CD4-positive, alpha-beta memory T cell (primary cell): ENCODE measurements at places on chromosomes 13 and 19.

- no peak overlapping the region for H3K4me3 ChIP-seq
- H3K36me3 ChIP-seq: no peaks in the 10 kb centered on the region
- H3K27me3 ChIP-seq: no peaks in the 10 kb centered on the region
- H3K27ac ChIP-seq: no peak overlapping the region
These were observed 99.2 kb upstream of the KLF5 start for GRCh38 chr13:72959643-72960042.

DNA sequence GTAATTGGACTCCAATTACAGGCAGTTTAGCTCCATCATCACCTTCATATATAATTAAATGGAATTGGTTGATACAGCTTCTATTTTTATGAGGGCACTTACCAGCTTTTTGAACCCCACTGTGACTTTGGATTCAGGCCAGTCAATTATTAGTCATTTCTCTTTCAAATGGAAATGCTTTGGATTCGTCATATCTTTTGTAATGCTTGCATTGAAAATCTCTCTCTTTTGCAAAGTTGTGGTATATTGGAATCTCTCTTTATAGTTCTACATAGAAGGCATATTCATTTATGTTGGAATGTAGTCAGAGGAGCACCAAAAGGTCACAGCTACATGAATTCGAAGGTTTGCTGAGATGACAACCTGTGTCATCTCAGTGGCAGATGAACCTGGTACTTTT, 1074.3 kb upstream of the SLC10A2 start:
- H3K4me3 ChIP-seq: no peak overlapping the region
- no peaks in the 10 kb centered on the region for H3K4me1 ChIP-seq
- no peaks in the 10 kb centered on the region for H3K36me3 ChIP-seq
- H3K27me3 ChIP-seq: no peaks in the 10 kb centered on the region
- no peak for DNase-seq

- no peak overlapping the region for H3K4me3 ChIP-seq
- no peaks in the 10 kb centered on the region for H3K4me1 ChIP-seq
- no peak for DNase-seq
- H3K27me3 ChIP-seq: no peaks in the 10 kb centered on the region
- H3K27ac ChIP-seq: no peak overlapping the region
These were observed 77.6 kb upstream of the IPO5 start for GRCh38 chr13:97875911-97876310.

DNA sequence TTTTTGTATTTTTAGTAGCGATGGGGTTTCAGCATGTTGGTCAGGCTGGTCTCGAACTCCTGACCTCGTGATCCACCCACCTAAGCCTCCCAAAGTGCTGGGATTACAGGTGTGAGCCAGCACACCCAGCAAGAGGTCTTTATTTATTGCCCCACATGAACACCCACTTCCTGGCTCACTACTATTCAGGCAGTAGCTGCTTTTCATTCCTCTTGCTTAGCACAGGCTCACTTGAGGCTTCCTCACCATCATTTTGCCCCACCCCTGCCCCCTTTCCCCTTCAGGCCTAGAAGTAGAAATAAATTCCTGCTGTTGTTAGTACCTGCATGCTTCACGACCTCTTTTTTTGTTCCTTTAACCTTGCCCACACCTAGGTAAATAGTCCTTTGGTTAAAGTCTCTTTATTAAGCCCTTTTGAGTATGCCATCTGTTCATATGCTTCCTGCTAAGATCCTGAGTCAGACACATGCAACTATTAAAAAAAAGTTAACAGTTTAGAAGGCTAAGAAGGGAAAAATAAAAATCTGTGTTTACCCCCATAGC, 33.5 kb upstream of the ITM2B start:
- no peak overlapping the region for H3K4me3 ChIP-seq
- no peaks in the 10 kb centered on the region for H3K36me3 ChIP-seq
- no peak for DNase-seq
- no peak overlapping the region for H3K27ac ChIP-seq

DNA sequence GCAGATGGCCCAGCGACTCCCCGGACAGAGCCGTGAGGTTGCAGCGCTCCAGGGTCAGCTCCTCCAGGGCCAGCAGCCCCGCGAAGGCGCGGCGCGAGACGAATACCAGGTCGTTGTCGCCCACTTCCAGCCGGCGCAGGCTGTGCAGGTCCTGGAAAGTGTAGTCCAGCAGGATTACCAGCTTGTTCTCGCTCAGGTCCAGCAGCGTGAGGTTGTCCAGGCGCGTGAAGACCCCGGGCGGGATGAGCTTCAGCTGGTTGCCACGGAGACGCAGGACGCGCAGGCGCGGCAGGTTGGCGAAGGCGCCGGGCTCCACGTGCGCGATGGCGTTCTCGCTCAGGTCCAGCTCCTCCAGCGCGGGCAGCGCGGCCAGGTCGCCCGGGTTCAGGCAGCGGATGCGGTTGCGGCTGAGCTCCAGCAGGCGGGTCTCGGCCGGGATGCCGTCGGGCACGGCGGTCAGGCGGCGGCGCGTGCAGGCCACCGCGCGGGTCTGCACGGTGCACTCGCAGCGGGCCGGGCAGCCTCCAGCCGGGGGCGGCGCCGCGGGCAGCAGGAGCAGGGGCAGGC, 9.3 kb upstream of the PEAK3 start:
- H3K4me3 ChIP-seq: no peak overlapping the region
- no peaks in the 10 kb centered on the region for H3K27me3 ChIP-seq
- no peak for DNase-seq
- no peaks in the 10 kb centered on the region for H3K36me3 ChIP-seq
- H3K4me1 ChIP-seq: peaks cover 24% of the 10 kb centered on the region

DNA sequence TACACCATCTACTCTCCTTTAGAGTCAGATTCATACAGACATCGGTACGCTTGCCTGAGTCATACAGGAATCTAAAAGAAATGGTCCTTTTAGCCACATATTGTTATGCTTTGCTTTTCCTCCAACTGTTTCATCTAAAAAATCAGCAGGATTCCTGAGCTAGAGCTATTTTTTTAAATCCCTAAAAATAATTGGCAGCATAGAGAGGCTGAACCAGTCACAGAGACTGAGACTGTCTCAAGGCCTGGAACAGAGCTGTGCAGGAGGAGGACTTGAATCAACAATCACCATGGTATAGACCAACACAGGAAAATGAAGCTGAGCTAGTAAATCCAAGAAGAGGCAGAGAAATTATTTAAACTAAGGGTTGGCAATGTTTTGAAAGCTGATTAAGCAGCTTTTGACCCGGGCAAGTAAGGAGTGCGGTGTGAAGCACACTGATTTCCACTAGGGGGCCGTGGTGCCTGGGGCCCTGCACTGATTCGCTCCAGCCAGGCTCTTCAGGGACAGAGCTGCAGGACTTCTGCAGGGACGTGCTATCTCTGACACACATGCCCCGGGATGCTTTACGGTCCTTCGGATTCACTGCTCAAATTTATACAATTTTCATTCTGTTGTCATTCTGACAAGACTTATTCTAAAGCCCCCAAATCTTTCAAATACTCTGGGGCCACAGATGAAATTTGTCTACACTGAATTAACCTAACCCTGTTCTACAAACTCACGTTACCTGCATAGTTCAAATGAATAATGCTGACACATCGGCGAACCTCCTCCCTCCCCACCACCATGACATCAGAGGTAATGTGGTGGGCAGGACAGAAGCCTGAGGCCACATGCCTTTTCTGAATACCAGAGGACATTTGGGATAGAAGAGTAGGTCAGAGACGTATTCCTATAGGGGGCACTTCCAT, 87.6 kb upstream of the SLC15A1 start:
- H3K4me3 ChIP-seq: no peak overlapping the region
- no peak for DNase-seq
- H3K4me1 ChIP-seq: no peaks in the 10 kb centered on the region
- no peak overlapping the region for H3K27ac ChIP-seq

- DNase-seq: no peak
- no peaks in the 10 kb centered on the region for H3K27me3 ChIP-seq
- H3K36me3 ChIP-seq: no peaks in the 10 kb centered on the region
- H3K27ac ChIP-seq: no peak overlapping the region
- H3K4me1 ChIP-seq: no peaks in the 10 kb centered on the region
- no peak overlapping the region for H3K4me3 ChIP-seq
These were observed 123.9 kb upstream of the VSTM2B start for GRCh38 chr19:29401712-29402421.

DNA sequence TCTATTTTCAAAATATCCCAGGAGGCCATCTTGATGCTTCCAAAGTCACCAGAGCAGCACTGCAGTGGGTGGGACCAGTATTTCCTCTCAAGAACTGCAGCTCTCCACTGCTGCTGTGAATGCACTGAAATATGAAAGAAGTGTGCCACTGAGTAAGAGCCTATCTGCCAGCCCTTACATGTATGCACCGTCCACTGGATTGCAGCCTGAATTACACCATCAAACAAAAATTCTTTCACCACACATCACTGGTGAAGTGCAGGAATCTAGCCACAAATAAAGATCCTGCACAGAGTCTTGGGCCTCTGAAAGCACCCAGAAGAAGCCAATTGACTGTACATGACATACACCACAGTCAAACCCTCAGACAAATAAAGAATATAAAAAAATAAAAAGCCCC, 249.0 kb downstream of the LHFPL6 start:
- H3K27me3 ChIP-seq: no peaks in the 10 kb centered on the region
- H3K36me3 ChIP-seq: no peaks in the 10 kb centered on the region
- no peak overlapping the region for H3K27ac ChIP-seq
- H3K4me3 ChIP-seq: no peak overlapping the region
- DNase-seq: no peak
- H3K4me1 ChIP-seq: no peaks in the 10 kb centered on the region

DNA sequence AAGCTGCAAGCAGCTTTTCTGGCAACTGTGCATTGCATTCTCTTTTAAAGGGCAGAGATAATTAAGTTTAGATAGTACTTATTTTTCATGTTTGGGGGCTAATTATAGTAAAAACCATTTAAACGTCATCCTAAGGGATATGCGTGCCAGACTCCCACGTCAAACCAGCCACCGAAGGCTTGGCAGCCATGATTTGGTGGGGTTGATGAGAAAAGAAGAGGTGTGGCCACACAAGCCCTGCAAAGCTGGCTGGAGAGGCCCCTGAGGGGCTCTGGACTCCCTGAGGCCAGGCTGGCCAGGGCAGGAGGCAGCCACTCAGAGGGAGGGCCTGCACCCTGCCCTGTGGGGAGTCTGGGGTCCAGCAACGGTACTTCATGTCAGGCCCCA, 17.5 kb downstream of the PEPD start:
- H3K27ac ChIP-seq: no peak overlapping the region
- DNase-seq: no peak
- no peak overlapping the region for H3K4me3 ChIP-seq
- no peaks in the 10 kb centered on the region for H3K4me1 ChIP-seq
- H3K27me3 ChIP-seq: no peaks in the 10 kb centered on the region

DNA sequence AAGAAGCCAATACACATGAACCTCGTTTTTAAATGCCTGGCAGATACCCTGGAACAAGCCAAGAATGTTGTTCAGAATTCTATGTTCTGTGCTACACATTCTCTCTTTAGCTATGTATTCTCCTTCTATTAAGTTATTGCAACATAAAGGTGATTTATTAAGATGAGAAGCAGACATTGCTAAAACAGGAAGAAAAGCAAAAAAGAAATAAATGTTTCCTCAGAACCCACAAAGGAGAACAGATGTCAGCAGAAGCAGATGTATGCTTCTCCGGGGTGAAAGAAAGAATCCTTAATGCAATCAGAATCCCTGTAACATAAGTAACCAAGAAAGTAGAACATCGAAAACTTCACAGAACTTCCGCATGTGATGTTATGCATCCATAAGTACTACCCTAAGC, 302.9 kb downstream of the DCT start:
- no peaks in the 10 kb centered on the region for H3K27me3 ChIP-seq
- no peak overlapping the region for H3K4me3 ChIP-seq
- no peak overlapping the region for H3K27ac ChIP-seq
- DNase-seq: no peak
- no peaks in the 10 kb centered on the region for H3K36me3 ChIP-seq
- no peaks in the 10 kb centered on the region for H3K4me1 ChIP-seq

- H3K36me3 ChIP-seq: peaks cover 7% of the 10 kb centered on the region
- H3K27ac ChIP-seq: peak within 1 kb of the TSS; percentile 94
- peak; percentile 85 for DNase-seq
- H3K4me3 ChIP-seq: peak within 1 kb of the TSS; percentile 58
- H3K27me3 ChIP-seq: no peaks in the 10 kb centered on the region
- H3K4me1 ChIP-seq: peaks cover 54% of the 10 kb centered on the region
These were observed at the start of gene PHF11 for GRCh38 chr13:49495783-49496762. TSS of gene PHF11 (plus strand) at chr13:49495953. CDS start at chr13:49496002, 49 bp downstream.
